ENCODE measurements at places on chromosomes 1 and 21.
A peak's percentile ranks its signal among the peaks of the same experiment; 100 is the strongest.

- DNase-seq: peak; percentile 51
Observed at GRCh38 chr1:154557939-154558719, at the start of gene UBE2Q1. TSS of gene UBE2Q1 (minus strand) at chr1:154558662. CDS start at chr1:154558553, 109 bp downstream.

DNA sequence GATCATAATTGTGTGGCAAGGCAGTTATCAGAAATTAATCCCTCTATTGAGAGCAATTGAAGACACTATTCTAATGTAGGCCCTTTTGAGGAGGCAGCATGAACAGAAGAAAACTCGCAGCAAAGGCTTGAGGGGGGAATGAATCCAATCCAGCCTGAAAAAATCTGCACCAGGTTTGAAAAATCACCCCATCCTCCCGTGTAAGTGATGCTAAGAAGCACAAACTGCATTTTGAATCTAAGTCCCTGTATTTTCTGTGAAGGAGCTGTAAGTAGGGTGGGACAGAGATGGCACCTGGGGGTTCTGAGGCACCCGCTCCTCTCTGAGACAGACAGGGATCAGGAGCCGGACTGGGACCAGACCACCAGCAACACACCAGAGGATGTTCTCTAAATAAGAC lies at the start of gene CRB1:
Gene CRB1, plus strand, starts transcription at position 241 of the 400 bp plus-strand sequence. CDS start 161 bp downstream, outside the sequence.
- no peak for DNase-seq

GRCh38 chr21:45372732-45373355 lies 32.1 kb upstream of the COL18A1 start:
- DNase-seq: no peak

- DNase-seq: no peak
Observed at GRCh38 chr1:85494074-85494903, 29.3 kb upstream of the DDAH1 start.

DNA sequence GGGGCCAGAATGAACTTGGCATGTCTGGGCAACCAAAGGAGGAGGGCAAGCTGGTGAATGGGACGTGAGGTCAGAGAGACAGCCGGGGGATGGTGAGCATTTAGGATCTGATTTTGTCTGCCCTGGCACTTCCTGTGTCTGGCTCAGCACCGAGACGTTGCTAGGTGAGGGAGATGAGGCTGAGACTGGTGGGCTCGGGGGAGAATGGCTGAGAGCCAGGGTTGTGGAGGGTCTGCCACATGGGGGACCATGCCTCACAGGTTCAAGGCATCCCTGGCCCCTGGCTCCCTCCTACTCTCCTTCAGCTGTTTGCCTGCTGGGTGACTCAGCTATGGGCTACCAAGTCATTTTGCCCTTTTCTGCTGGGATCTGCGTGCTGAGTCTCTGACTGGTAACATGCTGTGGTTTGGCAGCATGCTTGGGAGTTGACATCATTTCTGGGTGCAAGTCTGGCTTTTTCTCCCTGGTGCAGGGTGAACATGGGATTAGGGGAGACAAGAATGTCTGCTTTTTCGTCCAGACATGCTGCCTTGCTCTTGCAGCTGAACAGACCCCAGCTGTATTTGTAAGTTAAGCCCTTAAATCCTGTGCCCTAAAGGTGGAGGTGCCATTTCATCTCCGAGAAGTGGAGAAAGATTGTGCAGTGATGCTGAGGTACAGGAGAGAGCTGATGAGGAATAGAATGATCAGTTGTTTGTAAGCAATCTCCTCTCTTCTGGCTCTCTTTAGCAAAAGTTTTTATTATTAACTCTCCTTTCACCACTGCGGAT lies 17.6 kb downstream of the GALNT2 start:
- DNase-seq: peak; percentile 83

DNA sequence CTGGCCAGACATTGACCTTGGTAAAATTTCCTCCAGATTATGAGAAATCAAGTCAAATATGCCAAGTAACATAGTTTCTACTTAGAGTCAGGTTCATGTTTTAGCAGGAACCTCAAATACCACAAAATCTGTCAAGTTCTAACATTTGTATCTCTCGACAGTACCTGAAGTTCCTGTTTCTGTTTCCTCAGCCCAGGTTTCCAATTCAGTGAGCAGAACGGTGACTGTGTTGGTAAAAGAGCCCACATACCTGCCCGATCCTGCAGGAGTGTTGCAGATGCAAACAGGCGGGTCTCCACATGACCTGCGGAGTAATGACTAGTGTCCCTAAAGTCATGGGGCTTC lies 57.9 kb upstream of the LGALS8 start:
- DNase-seq: no peak

- no peak for DNase-seq
Observed at GRCh38 chr1:191368891-191369654, 789.2 kb upstream of the RGS18 start.

DNA sequence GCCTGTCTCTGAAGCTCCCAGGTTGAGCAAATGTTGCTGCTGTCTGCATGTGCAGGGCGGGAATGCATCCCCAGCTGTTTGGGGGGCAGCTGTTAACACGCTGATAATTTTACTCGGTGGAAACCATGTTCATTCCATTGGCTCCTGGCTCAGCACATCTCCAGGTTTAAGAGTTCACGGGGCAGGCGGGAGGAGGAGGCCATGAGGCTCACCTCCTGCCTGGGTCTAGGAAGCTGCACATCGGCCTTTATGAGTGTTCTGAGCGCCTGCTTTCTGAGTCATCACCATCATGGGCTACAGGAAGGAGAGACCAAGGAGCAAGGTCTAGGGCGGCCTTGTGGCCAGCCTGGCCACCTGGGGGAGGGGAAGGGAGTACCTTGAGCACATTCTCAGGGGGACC lies 29.7 kb downstream of the AJAP1 start:
- DNase-seq: no peak

- DNase-seq: no peak
Observed at GRCh38 chr1:58768191-58768731, 15.6 kb downstream of the JUN start.

- DNase-seq: no peak
Observed at GRCh38 chr1:109216662-109217061, 2.9 kb downstream of the SARS1 start.

- DNase-seq: no peak
Observed at GRCh38 chr1:1388078-1388472, 11.1 kb downstream of the CCNL2 start.

DNA sequence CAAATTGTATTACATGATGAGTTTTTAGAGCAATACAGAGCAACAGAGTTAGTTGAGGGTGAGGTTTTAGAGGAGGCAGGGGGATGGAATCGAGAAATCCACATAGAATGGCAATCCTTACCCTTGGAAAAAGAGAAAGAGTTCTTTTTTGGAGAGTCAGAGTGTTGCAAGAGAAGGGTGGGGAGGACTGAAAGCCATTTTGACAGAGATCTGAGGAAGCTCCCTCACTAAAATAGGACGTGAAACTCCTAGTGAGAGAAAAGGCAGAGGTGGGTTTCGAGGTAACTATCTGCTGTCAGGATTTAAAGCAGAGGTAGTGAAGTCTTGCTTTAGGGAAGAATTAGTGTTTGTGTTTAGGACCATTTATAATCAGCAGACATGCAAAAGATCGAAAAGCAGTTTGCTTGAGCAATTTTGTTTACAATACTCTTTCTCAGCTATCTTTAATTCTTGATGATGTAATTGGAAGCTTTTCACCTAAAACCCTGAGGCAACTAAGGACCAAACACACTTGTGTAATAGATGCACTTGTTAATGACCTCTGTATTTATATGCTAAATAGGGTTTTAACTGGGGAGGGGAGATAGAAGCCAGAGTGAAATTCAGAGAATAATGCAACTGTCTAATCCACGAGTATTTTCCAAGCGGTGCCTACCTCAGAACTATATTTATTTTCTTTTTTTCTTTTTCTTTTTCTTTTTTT lies 20.0 kb downstream of the ADAMTS5 start:
- DNase-seq: no peak

DNA sequence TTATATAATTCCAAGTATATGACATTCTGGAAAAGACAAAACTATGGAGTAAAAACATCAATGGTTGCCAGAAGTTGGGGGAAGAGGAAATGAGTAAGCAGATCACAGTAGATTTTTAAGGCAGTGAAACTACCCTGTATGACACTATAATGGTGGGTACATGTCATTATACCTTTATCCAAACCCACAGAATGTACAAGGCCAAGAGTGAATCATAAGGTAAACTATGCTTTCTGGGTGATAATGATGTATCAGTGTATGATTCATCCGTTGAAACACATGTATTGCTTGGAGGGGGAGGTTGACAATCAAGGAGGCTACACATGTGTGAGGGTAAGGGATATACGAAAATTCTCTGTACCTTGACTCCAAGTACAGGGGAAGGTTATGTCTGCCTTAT lies 862.7 kb downstream of the PLA2G4A start:
- DNase-seq: no peak

DNA sequence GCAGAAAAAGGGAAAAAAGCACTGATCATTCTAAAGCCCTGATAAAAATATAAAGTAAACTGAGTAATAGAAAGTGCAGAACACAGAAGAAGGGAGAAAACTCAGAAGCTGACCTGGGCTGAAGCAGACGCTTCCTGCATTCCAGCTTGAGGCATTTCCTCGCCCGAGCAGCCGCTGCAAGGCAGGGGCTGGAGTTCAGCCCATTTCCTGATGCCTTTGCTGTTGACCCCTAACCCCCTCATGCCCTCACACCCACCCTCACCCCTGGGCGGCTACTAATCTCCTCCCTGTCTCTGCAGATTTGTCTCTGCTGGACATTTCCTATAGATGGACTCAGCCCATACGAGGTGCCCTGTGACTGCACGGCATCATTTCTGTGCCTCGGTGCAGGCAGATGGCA lies 227.8 kb downstream of the NPHP4 start:
- DNase-seq: no peak

DNA sequence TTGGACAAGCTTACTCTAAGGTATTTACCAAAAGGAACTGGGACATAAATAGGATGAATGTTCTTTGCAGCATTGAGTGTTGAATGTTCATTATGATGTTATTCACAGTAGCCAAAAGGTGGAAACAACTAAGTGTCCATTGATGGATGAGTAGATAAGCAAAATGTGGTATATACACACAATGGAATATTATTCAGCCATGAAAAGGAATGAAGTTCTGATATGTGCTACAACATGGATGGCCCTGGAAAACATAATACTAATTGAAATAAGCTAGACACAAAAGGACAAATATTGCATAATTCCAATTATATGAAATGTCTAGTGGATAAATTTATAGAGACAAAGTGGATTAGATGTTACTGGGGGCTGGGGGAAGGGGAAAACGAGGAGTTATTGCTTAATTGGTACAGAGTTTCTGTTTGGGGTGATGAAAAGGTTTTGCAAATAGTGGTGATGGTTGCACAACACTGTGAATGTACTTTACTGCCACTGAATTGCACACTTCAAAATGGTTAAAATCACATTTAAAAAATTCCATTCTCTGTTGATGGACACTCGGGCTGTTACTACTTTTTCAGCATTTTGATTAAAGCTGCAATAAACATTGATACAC lies 2.9 kb downstream of the MTARC1 start:
- no peak for DNase-seq

- DNase-seq: no peak
Observed at GRCh38 chr1:186046437-186047211, 312.4 kb downstream of the HMCN1 start.

- DNase-seq: no peak
Observed at GRCh38 chr1:37892151-37893047, 33.0 kb upstream of the MTF1 start.

DNA sequence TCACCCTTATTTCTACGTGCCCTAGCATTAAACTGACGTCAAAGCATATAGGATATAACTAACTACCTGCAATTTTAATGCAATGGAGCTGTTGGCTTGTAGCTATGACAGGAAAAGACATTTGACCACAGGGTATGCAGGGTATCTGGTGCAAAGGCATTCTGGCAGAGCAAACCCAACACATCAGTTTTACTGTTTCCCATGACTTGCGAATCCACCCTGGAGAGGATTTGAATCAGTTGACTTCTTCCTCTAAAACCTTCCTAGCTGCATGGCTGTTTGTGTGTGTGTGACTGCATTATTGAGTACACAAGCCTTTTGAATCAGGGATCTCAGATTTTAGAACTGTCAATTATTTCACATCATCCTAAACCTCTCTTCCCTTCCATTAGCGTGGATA lies 41.7 kb upstream of the SYT14 start:
- DNase-seq: no peak

DNA sequence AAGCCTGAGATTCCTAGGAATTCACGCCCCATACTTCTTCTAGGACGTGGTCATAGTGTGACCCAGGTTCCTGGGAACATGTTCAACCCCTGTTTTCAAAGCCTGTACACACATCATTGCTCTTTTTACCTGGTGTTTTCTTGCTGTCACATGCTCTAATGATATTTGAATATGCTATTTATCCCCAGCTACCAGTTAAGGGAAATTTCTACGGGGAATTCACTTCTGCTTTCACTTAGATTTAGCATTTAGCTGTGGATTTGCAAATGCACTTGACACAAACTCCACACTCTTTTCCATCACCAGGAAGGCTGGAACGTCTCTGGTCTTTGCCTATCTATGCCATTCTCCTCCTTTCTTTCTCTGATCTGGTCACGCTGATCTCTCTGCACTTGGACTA lies 11.3 kb upstream of the SAMSN1 start:
- no peak for DNase-seq

- DNase-seq: no peak
Observed at GRCh38 chr21:21268885-21269284, 270.7 kb downstream of the NCAM2 start.

DNA sequence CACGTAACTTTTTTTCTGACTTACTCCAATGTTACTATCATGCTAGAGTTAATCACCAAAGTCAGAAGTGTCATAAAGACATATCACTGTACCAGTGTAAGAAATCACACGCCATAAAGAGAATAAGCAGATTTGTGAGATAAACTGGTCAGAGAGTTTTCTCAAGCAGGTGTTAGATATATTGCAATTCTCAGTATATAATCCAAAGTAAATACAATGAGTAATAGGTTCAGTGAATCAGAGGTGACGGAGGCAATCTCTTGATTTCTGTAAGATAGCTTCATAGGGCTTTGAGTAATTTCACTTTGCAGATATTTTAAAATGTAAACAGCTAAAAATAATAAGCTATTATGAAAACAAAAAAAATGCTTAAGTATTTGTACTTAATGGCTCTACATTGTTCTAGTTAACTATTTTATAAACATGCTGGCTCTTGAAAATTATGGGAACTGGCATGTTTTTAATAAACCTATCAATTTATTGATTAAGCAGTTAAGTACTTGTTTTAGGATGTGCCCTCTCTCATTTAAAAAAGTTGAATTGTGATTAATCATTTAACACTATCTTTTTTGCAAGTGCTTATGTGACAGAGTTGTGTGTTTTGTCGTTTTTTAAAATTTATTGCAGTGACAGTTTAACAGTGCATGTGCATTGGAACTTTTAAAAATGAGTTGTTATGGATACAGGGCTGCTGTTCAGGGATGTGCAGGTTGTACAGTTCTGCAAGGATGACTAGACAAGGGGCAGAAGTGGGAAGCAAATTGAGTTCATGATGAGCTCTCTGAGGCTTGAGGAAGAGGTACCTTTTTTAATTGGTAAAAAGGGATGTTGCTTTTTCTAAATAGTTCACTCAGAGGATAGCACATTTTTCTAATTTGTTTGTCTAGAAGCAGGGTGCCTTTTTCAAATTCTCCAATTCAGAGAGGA lies 119.1 kb downstream of the USP25 start:
- DNase-seq: no peak
